ENCODE measurements at places on chromosomes 2 and 18. TPM values are rescaled to one million over a fixed set of nuclear protein-coding genes. Genes with fewer than 3 reads are reported as not detected.

Gene GKN1
- total RNA-seq = not detected

Gene CUL3
- 63.4 TPM for total RNA-seq

Gene IHH
- not detected for total RNA-seq

Gene TRIM43
- not detected for total RNA-seq

Gene CASP8
- 31.5 TPM for total RNA-seq

Gene SLC8A1
- total RNA-seq = 109 TPM

Data from fibroblast of lung (primary cell).